ENCODE measurements at places on chromosomes 13 and 19.
A peak's percentile ranks its signal among the peaks of the same experiment; 100 is the strongest.

- no peak for DNase-seq
Measured at GRCh38 chr19:29971002-29971401, 29.0 kb downstream of the URI1 start.

DNA sequence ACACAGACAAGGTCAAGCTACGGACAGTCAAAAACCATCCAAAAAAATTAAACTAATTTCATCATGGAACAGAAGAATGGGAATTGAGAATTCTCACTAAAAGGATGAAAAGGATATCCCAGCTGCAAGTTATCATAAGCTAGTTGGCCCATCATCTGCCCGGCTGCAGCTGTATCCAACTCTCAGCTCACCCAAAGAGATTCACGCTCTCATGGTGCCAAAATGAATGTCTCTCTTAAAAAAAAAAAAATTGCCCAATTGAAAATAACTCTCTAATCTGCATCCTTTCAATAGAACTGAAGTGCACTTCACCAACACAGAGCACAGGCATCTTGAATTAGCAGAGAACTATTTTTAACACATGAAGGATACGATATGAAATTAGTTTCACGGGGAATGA lies 20.0 kb downstream of the ENOX1 start:
- DNase-seq: peak; percentile 83

DNA sequence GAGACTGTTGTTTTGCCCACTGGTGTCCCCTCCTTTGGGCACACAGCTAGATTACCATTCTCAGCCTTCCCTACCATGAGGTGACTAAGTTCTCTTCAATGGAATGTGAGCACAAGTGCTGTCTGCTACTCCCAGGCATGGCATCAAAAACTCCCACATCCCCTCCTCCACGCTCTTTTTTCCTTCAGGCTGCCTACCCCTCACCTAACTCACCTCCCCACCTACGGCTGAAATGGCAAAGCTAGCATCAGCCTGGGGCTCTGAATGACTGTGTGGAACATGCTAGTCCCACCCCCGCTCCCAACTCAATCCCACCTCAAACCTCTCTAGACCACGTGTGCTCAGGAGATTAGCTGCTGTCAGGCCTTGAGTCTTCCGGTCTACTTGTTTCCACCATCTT lies 512.2 kb downstream of the DIAPH3 start:
- DNase-seq: no peak

- no peak for DNase-seq
Measured at GRCh38 chr19:18264971-18265540, 9.2 kb downstream of the IQCN start.

- no peak for DNase-seq
Measured at GRCh38 chr13:40697711-40698110, 31.3 kb upstream of the FOXO1 start.

- DNase-seq: no peak
Measured at GRCh38 chr13:111857846-111858560, 208.9 kb upstream of the SOX1 start.

- DNase-seq: no peak
Measured at GRCh38 chr13:74476365-74476764, 342.2 kb upstream of the KLF12 start.

GRCh38 chr13:20431687-20432384 lies 93.8 kb downstream of the CRYL1 start:
- no peak for DNase-seq

DNA sequence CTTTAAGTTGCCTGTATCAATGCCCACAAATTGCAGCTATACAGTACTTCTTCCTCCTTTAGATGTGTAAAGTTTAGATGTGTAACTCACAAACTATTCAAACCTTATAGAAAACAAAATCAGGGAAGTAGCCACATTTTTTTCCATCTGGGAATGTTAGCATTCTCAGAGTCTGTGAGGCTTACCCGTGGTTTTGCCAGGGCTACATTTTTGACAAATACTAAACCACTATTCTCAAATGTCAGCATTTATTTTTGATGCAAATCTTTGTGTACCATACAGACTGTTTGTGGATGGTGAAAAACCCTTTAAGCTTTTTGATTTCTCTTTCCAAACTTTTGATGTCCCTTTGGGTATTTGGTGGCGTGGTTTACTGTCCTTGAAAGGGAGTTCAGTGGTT lies 216.4 kb downstream of the POSTN start:
- DNase-seq: no peak

- DNase-seq: peak; percentile 63
Measured at GRCh38 chr13:98798849-98799645, 46.6 kb upstream of the SLC15A1 start.

DNA sequence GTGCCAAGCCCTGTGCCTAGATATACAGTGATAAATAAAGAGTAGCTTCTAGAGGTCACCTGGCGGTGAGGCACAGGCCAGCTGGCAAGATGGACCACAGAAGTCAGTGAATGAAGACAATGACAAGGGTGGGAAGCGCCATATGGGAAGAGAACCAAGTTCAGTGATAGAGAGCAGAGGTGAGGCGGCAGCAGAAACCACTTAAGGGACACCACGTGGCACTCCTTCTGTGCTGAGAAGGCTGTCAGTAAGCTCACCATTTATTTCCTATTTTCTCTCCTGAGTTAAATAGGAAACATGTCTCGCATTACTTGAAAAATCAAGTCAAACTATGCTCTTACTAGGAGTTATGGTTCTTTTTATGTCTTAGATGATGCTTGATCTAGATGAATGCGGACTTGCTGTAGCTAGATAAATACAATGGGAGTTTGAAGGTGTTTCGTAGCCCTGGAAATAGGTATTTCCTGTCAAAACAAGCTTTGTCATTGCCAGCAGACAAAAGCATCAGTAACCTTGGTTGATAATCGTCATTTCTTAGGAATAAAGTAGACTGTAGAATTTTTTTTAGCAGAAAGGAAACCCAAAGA lies 17.8 kb downstream of the ALOX5AP start:
- DNase-seq: no peak

DNA sequence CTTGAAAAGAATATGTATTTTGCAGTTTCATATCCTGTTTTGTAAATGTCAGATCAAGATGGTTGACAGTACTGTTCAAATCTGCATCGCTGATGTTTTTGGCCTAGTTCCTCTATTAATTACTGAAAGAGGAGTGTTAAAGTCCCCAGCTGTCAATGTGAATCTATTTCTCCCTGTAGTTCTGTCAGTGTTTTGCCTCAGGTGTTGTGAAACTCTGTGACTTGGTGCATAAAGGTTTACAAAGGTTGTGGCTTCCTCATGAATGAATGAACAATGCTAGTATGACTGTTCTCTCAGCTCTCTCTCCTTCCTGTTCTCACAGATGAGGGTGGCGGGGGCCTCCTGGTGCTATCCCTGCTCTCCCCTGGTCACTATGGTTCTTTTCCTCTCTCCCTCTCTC lies 142.4 kb downstream of the MYCBP2 start:
- DNase-seq: no peak

- DNase-seq: no peak
Measured at GRCh38 chr13:111324736-111325135, 4.3 kb downstream of the TEX29 start.

DNA sequence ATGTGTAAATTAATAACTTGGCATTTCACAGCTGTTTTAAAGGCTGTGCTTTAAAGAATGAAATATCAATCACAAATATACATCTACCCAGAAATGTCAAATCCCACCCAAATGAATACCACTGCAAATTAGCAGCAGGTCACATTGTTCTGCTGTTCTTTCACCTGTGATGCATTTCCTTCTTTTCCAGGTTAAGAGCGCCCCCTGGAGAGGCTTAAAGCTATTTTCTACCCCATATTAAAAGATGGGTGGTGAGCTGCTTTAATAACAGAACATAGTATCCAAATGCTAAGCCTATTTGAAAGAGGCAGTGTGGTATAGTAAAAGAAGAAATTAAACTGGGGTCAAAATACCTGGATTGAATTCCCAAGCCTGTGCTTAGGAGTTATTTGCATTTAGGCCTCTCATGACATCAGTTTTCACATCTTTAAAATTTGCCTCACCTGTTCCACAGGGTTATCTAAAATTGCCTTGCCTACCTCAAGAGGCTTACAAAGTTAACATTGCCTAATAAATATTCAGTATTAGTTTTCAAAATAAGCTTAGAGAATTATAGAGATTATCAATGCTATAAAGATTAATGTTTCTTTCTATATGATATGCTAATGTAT lies 396.9 kb upstream of the SLITRK5 start:
- peak; percentile 70 for DNase-seq

DNA sequence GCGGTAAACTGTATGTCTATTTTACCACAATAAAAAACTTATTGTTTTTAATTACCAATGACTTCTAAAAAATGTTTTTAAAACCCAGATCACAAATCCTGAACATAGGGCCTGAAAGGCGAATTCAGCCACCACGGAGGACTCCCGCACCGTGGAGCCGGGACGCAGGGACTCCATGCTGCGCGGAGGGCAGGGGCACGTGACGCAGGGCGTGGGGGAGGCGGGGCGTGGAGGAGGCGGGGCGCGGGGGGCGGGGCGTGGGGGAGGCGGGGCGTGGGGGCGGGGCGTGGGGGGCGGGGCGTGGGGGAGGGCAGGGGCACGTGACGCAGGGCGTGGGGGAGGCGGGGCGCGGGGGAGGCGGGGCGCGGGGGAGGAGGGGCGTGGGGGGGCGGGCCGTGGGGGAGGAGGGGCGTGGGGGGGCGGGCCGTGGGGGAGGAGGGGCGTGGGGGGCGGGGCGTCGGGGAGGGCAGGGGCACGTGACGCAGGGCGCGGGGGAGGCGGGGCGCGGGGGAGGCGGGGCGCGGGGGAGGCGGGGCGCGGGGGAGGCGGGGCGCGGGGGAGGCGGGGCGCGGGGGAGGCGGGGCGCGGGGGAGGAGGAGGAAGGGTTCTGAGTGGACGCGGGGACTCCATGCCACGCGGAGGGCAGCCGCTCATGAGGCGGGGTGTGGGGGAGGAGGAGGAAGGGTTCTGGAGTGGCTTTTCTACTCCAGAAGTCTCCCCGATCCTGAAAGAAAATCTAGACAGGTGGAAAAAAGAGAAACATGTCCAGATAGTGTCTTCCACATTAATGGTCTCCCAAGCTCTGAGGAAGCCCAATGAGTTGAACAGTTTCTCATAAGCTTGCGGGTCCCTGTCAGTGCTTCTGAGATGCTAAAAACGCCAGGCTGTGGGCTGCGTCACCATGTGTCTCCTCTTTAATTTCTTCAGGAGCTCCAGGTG lies 4.4 kb upstream of the PROZ start:
- peak; percentile 85 for DNase-seq

GRCh38 chr13:111394211-111394922 lies 73.9 kb downstream of the TEX29 start:
- no peak for DNase-seq

- peak; percentile 75 for DNase-seq
Measured at GRCh38 chr19:58203814-58204475, 21.1 kb downstream of the ZNF274 start.

DNA sequence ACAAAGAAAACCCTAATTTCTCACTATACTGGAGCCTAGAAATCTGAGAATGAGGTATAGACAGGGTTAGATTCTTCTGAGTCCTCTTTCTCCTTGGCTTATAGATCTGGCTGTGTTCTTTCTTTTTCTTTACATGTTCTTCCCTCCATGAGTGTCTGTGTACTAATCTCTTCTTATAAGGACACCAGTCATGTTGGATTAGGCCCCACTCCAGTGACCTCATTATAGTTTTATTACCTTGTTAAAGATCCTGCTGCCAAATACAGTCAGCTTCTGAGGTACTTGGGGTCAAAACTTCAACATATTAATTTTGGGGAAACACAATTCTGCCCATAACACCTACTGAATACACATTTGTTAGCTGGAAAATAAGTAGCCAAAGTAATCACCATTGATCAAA lies 302.6 kb downstream of the PCDH9 start:
- DNase-seq: no peak

DNA sequence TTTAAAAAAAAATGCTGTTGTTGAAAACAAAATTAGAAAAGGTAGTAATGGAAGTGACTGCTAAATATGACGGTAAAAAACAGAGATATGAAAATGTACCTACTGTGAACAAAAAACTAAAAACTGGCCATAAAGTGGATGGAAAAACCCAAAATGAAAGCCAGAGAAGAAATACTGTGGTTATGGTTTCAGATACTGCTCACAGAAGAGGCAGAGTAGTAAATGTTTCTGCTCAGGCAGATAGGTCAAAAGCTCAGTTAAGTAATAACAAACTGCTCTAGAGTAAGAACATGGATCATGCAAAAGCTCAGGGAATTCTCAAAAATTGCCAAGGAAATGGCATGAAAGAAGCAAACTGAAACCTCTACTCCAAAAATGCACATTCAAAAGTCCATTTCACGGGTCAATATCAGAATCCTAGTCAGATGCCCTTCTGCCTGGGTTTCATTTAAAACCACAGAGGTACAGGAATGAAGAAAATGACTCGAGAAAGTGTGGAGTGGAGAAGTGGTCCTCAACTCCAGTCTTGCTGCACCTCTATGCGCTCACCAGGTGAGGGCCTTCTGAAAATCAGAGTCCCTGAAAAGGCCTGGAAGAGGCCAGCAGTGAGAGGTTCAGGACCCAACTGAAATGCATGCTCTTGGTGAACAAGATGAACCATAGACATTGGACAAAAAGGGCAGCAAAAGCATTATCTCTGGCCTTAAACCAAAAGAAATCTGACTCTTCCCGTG lies 315.0 kb upstream of the SPRY2 start:
- DNase-seq: no peak

DNA sequence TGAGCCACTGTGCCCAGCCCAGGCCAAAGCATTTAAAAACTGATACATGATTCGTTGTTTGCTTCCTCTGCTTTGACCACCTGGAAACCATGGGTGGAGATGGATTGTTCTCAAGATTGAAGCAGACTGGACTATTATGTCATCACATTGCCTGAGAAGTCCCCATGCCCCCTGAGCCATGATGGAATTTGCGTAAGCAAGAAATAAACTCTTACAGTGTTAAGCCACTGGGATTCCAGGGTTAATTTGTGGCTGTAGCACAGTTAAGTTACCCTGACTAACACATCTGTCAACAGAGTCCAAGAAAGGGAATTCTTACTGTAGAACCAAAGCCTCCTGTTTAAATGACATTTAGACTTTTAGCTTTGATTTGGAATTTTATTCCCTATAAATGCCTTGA lies 19.4 kb upstream of the DHRS12 start:
- peak; percentile 86 for DNase-seq

DNA sequence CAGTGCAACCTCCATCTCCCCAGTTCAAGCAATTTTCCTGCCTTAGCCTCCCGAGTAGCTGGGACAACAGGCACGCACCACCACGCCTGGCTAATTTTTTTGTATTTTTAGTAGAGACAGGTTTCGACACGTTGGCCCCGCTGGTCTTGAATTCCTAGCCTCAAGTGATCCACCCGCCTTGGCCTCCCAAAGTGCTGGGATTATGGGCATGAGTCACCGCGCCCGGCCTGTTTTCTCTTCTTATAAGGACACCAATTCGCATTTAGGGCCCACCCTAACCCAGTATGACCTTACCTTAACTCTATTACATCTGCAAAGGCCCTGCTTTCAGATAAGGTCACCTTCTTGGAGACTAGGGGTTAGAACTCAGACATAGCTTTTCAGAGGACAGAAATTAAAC lies 35.1 kb downstream of the TMEM161A start:
- no peak for DNase-seq

Data from tongue (tissue), 3 donors.